ENCODE measurements at places on chromosomes 7 and 10.

- DNase-seq = no peak
These were observed 8.3 kb downstream of the AEBP1 start for GRCh38 chr7:44112231-44112996.

- DNase-seq = no peak
These were observed 167.9 kb downstream of the CUX1 start for GRCh38 chr7:101985057-101985902.

GRCh38 chr7:26131056-26131589 is 20.9 kb upstream of the NFE2L3 start:
- DNase-seq = no peak

GRCh38 chr10:3946234-3947229 is 161.5 kb upstream of the KLF6 start:
- no peak for DNase-seq

DNA sequence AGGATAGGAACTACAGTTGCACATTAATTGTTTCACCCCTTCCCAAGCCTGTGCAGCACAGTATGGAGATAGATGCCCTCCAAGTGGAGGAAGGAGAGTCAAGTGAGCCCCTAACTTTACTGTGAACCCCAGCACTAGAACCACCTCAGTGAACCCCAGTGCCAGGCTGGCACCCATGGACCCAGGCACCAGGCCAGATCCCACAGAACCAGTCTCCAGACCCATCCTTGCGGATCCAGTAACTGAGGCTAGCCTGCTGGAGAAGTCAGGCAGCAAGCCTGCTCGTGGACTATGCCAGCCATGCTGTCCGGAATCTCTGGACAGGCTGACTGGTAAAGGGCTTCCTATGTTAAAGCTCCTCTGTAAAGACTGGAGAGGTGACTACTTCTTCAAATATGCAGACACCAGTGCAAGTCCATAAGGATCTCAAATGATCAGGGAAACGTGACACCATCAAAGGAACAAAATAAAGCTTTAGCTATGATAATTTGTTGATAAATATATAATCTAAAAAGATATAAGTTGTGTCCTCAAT is 27.7 kb downstream of the SHOC2 start:
- no peak for DNase-seq
